ENCODE measurements at places on chromosomes 2 and 18. TPM values are rescaled to one million over a fixed set of nuclear protein-coding genes. Genes with fewer than 3 reads are reported as not detected.

The ADD2 gene
- not detected for total RNA-seq

The C1GALT1C1L gene
- not detected for total RNA-seq

The PLEKHA3 gene
- total RNA-seq, result 4.7 TPM

The ADRA2B gene
- not detected for total RNA-seq

Measured in bronchial epithelial cell (primary cell).